ENCODE measurements at places on chromosomes 6 and 20. TPM values are rescaled to one million over a fixed set of nuclear protein-coding genes. Genes with fewer than 3 reads are reported as not detected.

HLA-DQA2 gene
- not detected for total RNA-seq

SPATS1 gene
- total RNA-seq: 0.53 TPM

TMEM200A gene
- total RNA-seq: 0.16 TPM

- no peak for DNase-seq
Observed at GRCh38 chr6:163741743-163742363, 327.3 kb downstream of the QKI start.

GRCh38 chr20:10497791-10498190 lies 62.7 kb downstream of the SLX4IP start:
- DNase-seq: no peak

DNA sequence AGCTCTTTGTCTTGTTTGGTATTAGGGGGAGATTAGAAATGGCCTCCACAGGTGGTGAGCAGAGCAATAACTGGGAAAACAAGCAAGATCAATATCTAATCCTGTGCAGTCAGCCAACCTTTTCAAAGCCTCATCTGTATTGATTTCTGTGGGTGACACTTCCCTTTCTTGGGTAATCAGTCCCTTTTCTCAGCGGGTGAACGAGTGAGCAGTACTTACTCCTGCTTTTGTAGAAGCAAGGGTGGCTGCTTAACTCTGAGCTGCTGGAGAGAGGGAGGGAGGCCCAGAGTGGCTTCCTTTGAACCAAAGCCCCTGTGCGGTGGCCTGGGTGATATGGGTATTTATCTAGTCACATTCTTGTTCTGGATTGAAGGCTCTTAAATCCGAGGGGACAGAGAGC lies 254.8 kb upstream of the CHD6 start:
- no peak for DNase-seq

- no peak for DNase-seq
Observed at GRCh38 chr6:138594758-138595140, 95.5 kb upstream of the NHSL1 start.

- no peak for DNase-seq
Observed at GRCh38 chr20:20201639-20202038, 149.3 kb downstream of the CFAP61 start.

DNA sequence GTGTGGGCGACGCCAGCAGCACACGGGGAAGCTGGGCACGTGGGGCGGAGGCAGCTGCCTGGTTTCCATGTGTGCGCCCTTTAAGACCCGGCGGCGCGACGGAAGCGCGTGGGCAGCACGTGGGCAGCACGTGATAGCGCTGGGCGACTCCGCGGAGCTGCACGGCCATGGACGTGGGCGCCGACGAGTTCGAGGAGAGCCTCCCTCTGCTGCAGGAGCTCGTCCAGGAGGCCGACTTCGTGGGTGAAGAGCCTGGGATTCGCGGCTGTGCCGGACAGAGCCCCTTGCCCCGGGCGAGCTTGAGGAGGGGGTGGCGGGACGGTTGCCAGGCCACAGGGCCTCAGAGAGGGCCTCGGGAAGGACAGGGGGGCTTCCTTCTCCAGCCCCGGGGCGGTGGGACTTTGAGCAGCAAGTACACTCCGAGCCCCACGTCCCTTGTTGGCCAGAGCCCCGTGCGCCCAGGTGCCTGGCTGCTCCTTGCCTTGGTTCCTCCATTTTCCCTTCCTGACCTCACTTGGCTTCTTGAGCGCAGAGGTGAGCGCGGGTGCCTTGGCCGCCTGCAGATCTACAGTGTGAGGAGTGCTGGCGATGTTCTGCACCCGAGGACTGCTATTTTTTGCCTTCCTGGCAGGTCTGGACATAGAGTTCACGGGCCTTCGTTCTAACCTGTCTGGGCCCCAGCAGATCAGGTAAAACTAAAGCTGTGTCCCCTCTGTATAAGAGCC lies at the start of gene PNLDC1:
Gene PNLDC1, plus strand, starts transcription at position 136 of the 725 bp plus-strand sequence. Its CDS starts 32 bp downstream, at position 168.
- no peak for DNase-seq

DNA sequence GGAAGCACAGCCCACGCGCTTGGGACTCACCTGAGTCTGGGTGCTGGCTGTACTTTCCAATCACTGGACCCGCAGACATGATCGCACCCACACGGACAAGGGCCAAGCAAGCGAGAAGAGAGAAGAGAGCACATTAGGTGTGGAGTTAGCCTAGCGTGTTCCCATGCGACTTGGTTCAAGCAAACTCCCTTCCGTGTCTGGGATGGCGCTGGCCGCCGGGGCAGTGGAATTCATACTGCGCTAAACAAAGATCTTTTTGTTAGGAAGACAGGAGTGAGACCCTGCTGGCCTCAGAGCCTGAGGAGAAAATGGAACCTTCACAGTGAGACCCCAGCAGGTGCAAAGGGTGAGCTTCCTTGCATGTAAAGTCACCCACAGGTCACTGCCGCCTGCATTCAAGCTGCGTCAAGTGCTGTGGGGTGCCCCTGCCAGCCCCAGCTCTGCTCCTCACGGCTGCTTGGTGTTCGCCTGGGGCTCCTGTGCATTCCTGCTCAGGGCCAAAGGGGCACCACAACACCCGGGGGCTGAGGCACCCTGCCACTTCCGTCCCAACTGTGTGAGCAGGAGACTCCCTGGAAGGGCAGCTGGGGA lies 26.4 kb downstream of the PSMG4 start:
- no peak for DNase-seq

GRCh38 chr6:44056392-44057237 lies 70.6 kb downstream of the MRPL14 start:
- no peak for DNase-seq

GRCh38 chr6:90488816-90489215 lies 98.1 kb downstream of the MAP3K7 start:
- no peak for DNase-seq

Data from SK-MEL-5 (cell line).